ENCODE measurements at places on chromosomes 5 and 9.
A peak's percentile ranks its signal among the peaks of the same experiment; 100 is the strongest.

DNA sequence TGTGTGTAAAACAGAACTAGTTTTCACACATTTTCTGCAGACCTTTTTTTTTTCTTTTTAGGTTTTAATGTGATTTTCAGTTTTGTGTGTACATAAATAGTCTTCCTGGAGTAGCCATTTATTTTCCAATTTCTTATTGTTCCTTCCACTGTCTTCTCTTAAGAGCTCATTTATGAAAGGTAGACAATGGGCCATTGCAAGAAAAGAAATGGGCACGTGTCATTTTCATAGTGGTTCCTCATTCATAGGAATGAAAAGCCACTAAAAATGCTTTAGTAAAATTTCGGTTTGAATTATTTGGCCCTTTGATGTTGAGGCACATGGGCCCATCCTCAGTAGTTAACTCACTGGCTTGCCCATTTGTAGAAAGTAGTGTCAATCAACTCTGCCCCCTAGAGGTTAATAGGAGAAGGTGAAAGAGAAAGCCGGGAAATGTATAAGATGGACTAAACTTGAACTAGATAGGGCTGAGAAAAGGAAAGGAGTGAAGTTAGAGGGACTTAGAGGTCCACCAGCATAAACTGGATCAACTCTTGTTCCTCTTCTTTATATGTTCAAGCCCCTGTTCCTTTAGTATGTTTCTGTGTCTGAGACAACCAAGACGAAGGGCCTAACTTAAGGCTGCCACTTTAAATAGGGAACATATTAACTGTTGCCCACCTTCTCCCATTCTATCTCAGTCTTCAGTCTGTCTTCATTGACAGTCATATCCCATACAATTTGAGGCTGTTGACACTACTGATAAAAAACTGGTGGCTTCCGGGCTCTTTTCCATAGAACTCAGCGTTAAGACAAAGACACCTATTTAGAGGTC lies 72.6 kb downstream of the SMARCA2 start:
- no peak for DNase-seq

GRCh38 chr5:107293541-107294210 lies 377.1 kb downstream of the EFNA5 start:
- DNase-seq, result no peak

- no peak for DNase-seq
These were observed 37.9 kb downstream of the ADRB2 start for GRCh38 chr5:148864113-148864841.

- DNase-seq, result no peak
These were observed 154.3 kb downstream of the SPOCK1 start for GRCh38 chr5:137344723-137345322.

DNA sequence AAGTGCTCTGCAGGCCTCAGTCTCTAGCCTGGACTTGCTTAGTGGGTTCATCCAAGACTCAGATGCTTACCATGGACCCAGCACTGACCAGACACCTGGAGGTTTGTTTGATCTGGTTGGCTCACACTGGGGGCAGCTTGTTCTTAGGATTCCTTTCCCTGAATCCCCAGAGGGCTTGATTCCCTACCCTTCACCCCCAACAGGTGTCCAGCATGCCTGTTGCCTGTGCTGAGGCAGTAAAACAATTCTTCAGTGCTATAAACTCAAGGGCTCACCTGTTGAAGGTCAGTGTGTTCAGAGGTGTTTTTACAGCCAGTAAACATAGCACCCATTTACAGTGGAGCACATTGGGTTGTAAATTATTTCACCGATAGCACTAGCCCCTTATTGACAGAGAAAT lies 123.8 kb upstream of the KLF4 start:
- no peak for DNase-seq

DNA sequence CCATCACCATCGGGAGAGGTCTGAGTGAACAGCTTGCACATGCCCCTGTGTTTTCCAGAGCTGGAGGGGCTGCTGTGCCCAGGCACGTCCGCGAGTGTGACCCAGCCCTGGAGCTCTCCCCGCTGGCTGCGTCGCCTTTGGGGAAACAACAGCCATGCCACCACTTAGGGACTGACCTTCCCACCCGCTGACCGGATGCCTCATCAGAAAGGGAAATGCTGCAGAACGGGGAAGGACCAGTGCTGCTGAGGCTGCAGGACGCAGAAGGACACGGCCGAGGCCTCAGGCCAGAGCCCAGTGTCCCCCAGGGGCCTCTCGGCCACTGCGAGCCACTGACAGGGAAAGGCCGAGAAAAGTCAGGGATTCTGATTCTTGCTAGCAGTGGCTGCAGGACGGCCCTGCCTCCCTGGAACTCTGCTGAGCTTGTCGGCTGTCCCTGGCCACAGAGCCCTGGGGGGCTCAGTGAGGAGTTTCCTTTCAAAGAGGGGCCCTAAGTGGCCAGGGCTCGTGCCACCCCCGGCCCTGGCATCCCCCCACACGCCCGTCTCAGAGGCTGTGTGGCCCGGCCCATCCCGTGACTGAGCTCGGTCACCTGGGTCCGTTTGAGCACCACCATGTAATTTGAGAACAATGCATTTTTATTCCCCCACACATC lies 130.8 kb downstream of the ZNF354C start:
- no peak for DNase-seq

DNA sequence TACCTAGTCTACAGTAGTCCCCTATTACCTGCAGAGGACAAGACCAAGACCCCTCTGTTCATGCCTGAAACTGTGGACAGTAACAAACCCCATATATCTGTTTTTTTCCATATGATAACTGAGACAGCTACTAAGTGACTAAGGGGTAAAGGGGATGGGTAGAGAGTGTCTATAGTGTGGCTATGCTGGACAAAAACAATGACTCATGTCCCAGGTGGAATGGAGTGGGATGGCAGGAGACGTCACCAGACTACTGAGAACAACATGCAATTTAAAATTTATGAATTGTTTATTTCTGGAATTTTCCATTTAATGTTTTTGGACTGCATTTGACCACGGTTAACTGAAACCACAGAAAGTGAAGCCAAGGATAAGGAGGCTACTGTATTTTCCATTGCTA lies 171.8 kb downstream of the AGTPBP1 start:
- DNase-seq, result no peak

DNA sequence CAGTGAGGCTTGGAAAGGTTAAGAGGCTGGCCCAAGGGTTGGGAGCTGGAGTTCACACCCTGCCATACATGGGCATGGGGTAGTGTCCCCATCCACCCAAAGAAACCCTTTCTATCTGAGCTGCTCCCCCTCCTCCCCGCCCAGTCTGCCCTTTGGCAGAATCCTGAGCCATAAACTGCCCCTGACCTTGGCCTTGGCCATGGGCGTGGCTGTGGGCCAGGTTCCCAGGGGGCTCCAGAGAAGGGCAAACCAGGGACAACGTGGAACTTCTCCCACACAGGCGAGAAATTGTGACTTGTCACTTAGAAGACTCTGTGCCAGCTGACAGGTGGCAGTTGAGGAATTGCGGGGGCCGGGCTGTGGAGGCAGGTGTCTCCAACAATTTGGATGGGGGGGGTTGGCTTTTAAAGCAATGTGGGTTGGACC lies 4.8 kb downstream of the FAM78A start:
- DNase-seq, result no peak

GRCh38 chr9:38644601-38645000 lies 24.2 kb upstream of the ANKRD18A start:
- no peak for DNase-seq

DNA sequence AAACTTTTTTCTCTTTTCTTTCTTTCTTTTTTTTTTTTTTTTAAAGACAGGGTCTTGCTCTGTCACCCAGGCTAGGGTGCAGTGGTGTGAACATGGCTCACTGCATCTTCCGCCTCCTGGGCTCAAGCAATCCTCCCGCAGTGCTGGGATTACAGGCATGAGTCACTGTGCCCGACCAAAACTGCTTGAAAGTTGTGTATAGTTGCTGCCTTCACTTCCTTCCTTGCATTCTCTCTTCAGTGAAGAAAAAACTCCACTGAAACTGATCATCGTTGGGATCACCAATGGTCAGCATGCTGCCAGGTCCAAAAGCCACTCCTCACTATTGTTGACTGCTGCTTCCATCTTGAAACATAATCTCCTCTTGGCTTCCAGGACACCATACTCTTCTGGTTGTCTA lies 66.6 kb upstream of the CTNNA1 start:
- no peak for DNase-seq

- peak; percentile 59 for DNase-seq
These were observed 114.5 kb upstream of the RAPGEF1 start for GRCh38 chr9:131854334-131854733.

DNA sequence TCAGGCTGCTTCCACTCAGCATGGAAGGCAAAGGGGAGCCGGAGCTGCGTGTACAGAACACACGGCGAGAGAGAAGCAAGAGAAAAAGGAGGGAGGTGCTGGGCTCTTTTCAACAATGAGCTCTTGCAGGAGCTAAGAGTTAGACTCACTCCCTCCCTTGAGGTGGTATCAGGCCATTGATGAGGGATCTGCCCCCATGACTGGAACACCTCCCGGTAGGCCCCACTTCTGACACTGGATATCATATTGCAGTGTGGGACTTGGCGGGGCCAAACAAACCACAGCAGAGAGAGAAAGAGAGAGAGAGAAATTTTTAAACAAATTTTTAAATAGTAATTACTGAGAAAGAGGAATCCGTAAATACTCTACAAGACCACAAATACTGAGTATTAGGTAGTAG lies 182.2 kb downstream of the TRIO start:
- no peak for DNase-seq

DNA sequence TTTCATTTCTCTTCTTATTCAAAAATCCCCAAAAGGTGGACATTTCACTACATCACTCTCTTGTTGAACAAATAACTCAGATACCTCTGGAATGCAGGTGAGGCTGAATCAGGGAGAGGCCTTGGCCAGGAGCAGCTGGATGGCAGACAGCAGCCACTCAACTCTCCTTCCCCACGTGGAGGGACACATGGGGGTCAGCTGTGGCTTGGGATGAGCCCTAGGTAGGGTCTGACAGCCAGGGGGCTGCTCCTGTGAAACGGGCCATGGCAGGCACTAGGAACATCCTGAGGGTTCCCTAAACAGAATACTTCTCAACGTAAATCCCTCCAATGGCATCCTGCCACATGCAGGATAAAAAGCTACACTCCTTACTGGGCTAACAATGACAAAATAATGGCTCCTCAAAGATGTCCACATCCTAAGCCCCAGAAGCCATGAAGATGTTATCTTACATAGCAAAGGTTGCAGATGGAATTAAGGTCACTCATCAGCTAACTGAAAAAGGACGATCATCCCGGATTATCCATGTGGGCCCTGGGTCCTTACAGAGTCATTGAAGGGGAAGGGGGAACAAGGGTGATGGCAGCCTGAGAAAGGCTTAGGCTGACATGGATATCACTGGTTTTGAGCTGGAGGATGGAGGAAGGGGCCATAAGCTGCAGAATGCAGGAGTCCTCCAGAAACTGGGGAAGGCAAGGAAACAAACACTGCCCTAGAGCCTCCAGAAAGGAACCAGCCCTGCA lies 31.4 kb upstream of the S1PR3 start:
- no peak for DNase-seq

DNA sequence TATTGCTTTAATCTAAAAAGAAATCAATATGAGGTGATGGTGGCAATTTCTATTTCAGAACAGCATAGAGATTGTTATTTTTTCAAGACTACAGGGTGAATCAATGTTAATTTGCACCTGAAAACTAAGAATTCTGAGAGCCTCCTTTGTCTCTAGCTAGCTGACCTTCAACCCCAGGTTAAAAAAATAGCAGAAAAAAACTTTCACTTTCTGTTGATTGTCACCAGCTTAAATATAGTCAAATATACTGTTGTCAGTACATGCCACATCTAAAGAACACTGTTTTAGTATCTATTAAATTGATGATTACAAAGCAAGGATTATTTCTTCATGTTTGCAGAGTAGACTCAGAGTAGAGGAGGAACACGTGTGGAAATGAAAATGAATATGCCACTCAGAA lies 1371.4 kb downstream of the MAT2B start:
- DNase-seq, result no peak

- DNase-seq, result no peak
These were observed 64.9 kb downstream of the SEMA4D start for GRCh38 chr9:89432986-89433530.

DNA sequence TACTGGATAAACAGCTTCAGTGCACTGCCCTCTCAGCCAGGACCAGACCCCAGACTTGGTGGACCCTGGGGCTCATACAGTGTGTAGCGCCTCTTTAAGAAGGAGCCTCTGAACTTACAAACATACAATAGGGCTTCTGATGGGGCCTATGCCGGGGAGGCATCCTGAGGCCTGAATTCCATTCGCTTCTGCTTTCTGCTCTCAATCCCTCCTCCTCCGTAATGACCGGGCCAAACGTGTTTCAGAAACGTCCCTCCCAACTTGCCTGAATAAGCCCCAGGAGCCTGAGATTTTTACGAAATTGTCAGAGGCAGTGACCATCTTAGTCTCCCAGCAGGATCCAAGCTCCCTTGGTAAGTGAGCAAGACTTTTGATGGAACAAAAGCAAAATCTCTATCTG lies 128.1 kb upstream of the BOD1 start:
- no peak for DNase-seq

DNA sequence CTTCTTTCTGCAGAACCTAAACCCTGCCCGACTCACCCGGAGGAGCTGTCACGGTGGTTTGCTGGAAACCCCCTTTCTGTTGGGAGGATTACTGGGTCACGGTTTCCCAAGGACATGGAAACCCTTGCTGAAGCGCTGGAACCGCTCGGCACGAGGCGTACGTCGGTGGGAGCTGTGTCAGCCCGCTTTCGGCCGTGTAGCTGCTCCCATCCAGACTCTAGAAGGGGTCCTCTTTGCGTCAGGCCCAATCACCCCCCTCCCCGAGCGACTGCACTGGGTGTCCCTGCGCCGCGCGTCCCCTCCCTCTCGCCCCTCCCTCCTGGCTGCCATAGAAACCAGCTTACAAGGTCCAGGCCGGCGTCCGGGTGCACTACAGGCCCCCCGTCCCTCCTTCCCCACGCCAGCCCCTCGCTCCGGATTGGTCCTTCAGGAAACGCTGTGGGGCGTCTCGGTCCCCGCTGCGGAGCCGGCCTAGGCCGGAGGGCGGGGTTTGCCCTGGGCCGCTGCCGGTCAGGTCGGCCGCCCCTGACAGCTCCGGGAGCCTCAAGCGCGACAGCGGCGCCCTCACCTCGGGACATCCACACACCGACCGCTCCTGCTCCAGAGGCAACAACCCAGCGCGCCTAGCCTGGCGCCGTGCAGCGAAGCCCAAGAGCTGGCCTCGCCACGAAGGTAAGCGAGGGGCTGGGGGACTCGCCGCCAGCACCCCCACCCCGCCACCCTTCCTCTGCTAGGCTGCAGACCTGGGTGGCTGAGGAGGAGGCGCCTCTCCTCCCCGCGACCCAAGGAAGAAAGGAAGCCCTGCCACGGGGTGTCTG lies at the start of gene NIM1K:
TSS of gene NIM1K (plus strand) at position 486 of the 818 bp plus-strand sequence. CDS start 53,551 bp downstream, outside the sequence.
- peak; percentile 82 for DNase-seq

DNA sequence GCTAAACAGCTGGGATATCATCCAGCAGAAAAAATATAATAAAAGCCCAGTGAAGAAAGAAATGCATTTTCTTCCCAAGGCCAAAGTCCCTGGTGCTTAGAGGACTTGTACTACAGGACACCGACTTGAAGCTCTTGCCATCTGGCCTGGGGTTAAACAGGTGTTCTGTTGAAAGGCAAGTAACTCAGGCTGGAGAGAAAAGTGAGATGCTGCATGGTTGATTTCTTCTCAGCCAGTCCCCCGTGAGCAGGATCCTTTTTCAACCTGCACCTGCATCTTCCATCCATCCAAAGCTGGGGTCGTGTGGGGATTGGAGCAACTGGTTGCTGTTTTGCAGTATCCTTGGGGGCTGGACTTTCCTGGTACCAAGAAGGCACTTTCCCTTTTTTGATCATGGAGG lies 146.1 kb upstream of the RPS23 start:
- DNase-seq, result no peak

GRCh38 chr5:41416336-41416735 lies 94.1 kb downstream of the PLCXD3 start:
- DNase-seq, result no peak

All from spinal cord (tissue), 10 donors.